Hematopoietic multipotent progenitor cell treated with erythropoietin and hydrocortisone succinate and interleukin-3 and kit ligand, for 15 days (in vitro differentiated cells): ENCODE measurements at places on chromosomes 12 and 14.

DNA sequence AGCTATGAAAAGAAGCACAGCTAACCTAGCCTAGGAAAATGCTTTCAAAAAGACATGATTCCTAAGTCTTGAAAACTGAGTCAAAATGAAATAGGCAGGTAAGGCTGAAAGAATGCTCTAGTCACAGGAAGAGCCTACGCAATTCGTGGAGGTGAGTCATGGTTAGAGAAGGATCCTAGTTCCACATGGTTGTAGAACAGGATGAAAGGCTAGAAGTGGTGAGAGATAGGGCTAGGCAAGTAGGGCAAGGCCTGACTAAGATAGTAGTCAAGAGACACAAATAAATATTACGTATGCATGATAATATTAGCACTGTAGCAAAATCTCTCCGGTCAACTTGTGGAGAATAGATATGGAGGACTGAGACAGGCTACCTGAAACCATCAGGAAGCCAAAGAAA, 47.2 kb downstream of the PLCZ1 start:
- DNase-seq = no peak

- no peak for DNase-seq
Measured at GRCh38 chr14:35940291-35940690, 114.2 kb downstream of the BRMS1L start.

- no peak for DNase-seq
Measured at GRCh38 chr14:64364907-64365306, 23.2 kb upstream of the MTHFD1 start.

- no peak for DNase-seq
Measured at GRCh38 chr12:6338955-6339354, 2.9 kb downstream of the TNFRSF1A start.

- no peak for DNase-seq
Measured at GRCh38 chr14:81406863-81407262, 6.7 kb upstream of the STON2 start.

GRCh38 chr12:113208041-113208934, 13.0 kb upstream of the TPCN1 start:
- DNase-seq = no peak

GRCh38 chr12:96303653-96304052, 96.6 kb downstream of the CDK17 start:
- no peak for DNase-seq

GRCh38 chr14:74583689-74584434, 28.2 kb downstream of the LTBP2 start:
- DNase-seq = no peak

DNA sequence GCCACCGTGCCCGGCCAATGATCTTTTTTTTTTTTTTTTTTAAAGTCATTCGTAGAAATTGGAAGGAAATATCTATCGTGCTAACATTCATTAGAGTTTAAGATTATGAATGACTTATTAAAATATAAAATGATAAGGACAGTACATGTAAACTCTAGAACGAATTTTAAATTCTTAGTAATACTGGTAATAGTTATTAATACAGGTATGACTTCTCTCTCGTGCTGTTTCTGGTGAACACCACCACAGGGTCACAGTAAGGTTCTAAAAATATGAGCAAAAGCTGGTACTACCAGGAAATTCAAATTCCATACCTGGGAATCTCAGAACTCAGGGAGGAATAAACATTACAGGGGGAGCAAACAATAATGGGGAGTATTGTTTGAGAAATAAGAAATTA, 26.2 kb downstream of the WNK1 start:
- DNase-seq = no peak

GRCh38 chr12:104010606-104011169, 39.3 kb downstream of the GLT8D2 start:
- DNase-seq = no peak
